ENCODE measurements at places on chromosomes 11 and 22. TPM values are rescaled to one million over a fixed set of nuclear protein-coding genes. Genes with fewer than 3 reads are reported as not detected.
A peak's percentile ranks its signal among the peaks of the same experiment; 100 is the strongest.

Gene FGF19
- not detected for total RNA-seq

GRCh38 chr22:45804986-45805325 lies 133.3 kb downstream of the ATXN10 start:
- DNase-seq = no peak

GRCh38 chr11:1197886-1198560 lies 24.8 kb upstream of the MUC5B start:
- DNase-seq = peak; percentile 34

DNA sequence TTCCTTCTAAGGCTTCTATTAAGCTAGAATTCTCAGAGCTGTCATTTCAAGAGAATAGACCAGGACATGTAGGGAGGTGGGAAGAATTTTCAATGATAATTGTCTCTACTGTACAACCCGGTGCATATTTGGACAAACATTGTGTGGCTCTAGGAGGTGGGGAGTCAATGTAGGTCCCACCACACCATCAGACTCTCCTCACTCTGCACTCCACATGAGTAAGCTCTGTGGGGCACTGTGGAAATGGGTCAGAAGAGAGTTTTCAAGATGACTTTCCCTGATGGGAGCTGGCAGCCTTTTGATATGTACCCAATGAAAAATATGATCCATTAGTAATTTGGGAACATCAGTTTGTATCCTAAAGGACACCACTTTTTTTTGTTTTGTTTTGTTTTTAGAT lies 33.2 kb downstream of the OR2AG2 start:
- DNase-seq = no peak

- no peak for DNase-seq
Observed at GRCh38 chr11:123213307-123213771, 18.3 kb upstream of the CLMP start.

DNA sequence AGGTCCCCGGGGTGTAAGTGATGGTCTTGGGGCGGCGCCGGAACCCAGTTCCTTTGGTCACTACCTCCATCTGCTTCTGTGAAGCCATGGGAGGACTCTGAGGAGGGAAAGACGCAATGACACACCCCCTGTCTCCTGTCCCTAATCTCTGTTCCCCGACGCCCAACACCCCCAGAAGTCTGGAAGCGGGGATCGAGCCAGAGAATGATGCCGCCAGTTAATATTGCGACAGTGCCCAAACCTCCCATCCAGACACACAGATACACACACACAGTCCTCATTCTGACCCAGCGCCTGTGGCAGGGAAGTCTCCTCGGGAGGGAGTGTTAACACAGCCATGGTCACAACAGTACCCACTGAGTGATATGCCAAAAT lies 352 bp downstream of the C22orf23 start:
- DNase-seq = no peak

DNA sequence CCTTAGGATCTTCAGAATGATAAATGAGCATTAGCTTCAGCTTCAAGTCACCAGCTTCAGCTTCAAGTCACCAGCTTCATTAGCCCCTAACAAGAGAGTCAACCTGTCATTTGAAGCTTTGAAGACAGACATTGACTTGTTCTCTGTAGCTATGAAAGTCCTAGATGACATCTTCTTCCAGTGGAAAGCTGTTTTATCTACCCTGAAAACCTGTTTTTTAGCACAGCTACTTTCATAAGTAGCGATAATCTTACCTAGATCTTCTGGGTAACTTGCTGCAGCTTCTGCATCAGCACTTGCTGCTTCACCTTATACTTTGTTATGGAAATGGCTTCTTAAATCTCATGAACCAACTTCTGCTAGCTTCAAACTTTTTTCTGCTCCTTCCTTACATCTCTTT lies 85.7 kb downstream of the PGR start:
- DNase-seq = no peak

DNA sequence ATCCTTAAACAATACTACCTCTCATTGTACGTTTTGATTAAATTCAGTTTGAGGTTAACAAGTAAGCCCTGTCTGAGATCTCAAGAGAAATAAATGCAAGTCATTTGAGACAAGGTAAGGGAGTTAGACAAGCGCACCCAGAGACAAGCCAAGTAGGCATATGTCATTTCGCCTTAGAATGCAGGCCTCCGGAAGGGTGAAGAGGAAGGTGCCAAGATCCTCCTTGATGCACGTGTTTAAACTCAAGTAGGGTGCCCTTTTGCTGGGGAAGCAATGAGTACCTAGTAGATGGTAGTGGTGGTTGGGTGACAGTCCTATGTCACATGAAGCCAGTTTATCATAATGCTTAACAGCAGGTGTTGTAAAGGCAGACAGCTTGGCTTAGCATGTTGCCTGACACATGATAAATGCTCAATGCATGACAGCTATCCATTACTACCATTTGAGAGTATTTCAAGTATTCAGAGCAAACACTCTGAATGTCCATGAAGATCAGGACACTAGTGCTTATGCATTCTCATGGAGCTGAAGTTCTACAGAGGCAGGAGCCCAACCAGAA lies 415.9 kb downstream of the TMEM135 start:
- DNase-seq = no peak

Gene NRIP3
- 1.0 TPM for total RNA-seq

- no peak for DNase-seq
Observed at GRCh38 chr11:39145346-39145745, 2314.1 kb downstream of the LRRC4C start.

DNA sequence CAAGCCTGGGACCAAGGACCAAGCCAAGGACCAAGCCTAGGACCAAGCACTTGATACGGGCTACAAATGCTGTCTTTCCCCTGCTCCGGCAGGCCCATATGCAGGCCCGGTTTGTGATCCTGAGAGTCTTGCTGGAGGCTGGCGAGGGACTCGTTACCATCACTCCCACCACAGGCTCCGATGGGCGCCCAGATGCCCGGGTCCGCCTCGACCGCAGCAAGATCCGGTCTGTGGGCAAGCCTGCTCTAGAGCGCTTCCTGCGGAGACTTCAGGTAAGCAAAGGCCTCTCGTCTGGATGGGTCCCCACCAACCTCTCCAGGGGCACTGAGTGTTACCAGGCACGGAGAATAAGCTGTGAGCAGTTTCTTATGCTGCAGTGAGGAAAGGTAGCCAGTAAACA lies 13.2 kb upstream of the BBS1 start:
- no peak for DNase-seq

- DNase-seq = no peak
Observed at GRCh38 chr11:17906436-17906835, 106.4 kb downstream of the SERGEF start.

DNA sequence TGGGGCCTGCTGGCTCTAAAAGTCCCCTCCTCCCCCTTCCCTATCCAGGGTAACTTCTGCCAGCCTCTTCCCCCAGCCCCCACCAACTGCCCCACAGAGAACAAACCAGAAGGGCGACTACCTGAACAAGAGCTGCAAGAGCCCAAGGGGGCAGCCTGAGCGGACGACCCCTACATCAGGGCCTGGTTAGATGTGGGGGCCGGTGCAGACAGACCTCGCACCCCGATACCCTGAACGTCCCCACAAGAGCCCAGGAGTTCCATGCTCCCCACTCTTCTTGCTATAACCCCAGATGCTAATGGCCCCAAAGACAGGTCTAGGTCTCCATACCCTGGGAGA lies 20.7 kb downstream of the SUN2 start:
- DNase-seq = peak; percentile 33

Gene HEPN1
- not detected for total RNA-seq

GRCh38 chr22:19376247-19376646 lies 55.3 kb downstream of the HIRA start:
- DNase-seq = no peak

DNA sequence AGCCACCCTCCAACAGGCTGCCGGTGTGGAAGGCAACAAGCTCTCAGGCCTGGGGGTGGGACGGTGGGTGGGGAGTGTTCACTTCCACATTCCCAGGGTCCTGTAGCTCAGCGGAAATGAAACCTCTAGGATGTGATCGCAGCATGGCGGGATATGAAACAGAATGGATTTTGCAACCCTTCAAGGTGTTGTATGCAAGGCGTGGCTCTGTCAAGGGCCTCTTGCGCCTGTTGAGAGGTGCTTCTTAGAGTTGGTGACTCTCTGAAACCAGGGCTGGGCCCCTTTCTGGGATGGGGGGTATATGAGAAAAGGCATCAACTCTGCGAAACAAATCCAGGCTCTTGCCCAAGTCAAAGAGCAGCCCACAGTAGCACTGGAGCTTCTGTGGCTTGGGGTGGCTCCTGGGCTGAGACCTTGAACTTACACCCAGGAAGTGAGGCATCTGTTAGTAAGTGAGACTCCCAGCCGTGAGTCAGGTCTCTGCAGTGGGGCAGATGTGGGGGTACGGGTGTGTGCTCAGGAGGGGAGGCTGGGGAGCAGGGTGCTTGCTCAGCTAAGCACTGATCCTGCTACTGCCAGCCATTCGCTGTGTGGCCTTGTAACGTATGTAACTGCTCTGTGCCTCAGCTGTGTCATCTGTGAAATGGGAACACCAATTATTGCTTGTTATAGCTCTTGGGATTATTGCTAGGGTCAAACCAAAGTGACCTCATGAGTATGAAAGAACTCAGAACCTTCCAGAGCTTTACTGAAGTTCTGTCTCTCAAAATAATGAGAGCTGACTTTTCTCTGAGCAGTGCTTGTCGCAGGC lies 28.3 kb downstream of the NECTIN1 start:
- DNase-seq = no peak
